Nasal cavity respiratory epithelium epithelial cell of viscerocranial mucosa (primary cell): ENCODE measurements at places on chromosomes 2 and 18. TPM values are rescaled to one million over a fixed set of nuclear protein-coding genes. Genes with fewer than 3 reads are reported as not detected.

ZBTB7C gene
- 0.34 and 7.0 TPM in 2 replicates for total RNA-seq

ASB18 gene
- not detected in 2 replicates for total RNA-seq

RND3 gene
- 354 and 1,220 TPM in 2 replicates for total RNA-seq

TET3 gene
- 8.9 and 15.1 TPM in 2 replicates for total RNA-seq

HSBP1L1 gene
- total RNA-seq = 19.7 and 24.9 TPM in 2 replicates
